Mammary microvascular endothelial cell (primary cell): ENCODE measurements at places on chromosomes 6 and 20. TPM values are rescaled to one million over a fixed set of nuclear protein-coding genes. Genes with fewer than 3 reads are reported as not detected.

Gene SIRPA
- total RNA-seq = 36.4 and 42.3 TPM in 2 replicates

Gene TRDN
- total RNA-seq = not detected in 2 replicates

Gene OR2H2
- total RNA-seq = not detected in 2 replicates

Gene E2F1
- 11.2 and 11.7 TPM in 2 replicates for total RNA-seq

Gene GSTA2
- total RNA-seq = not detected in 2 replicates

Gene SOX18
- total RNA-seq = 19.4 and 25.2 TPM in 2 replicates

Gene MACROD2
- total RNA-seq = 0.49 TPM in 1 of 2 replicates, not detected in the other

Gene NHLRC1
- total RNA-seq = 2.9 TPM in 2 replicates

Gene HTR1B
- total RNA-seq = 5.9 and 6.1 TPM in 2 replicates

Gene HSPA12B
- 49.3 and 50.2 TPM in 2 replicates for total RNA-seq

Gene ANKS1A
- total RNA-seq = 12.6 and 14.2 TPM in 2 replicates

Gene ATP5F1E
- total RNA-seq = 40.9 and 43.7 TPM in 2 replicates

Gene PXDC1
- total RNA-seq = 96.5 and 103 TPM in 2 replicates

Gene PAX1
- total RNA-seq = not detected in 2 replicates

Gene UNC5CL
- not detected in 2 replicates for total RNA-seq

Gene MED20
- total RNA-seq = 25.0 TPM in 2 replicates

Gene POLR1C
- 31.4 and 41.6 TPM in 2 replicates for total RNA-seq

Gene KIF13A
- total RNA-seq = 83.4 and 83.5 TPM in 2 replicates

Gene GPR63
- total RNA-seq = under 0.01 TPM in 1 of 2 replicates, not detected in the other

Gene CRIP3
- total RNA-seq = not detected in 2 replicates

Gene PRPH2
- total RNA-seq = 0.49 and 0.53 TPM in 2 replicates

Gene CFAP206
- 0.20 and 0.40 TPM in 2 replicates for total RNA-seq

Gene PHACTR1
- 10.5 and 12.5 TPM in 2 replicates for total RNA-seq

Gene ARFGAP1
- total RNA-seq = 44.8 and 55.0 TPM in 2 replicates

Gene SLC17A3
- total RNA-seq = not detected in 2 replicates

Gene DDX43
- 0.53 and 1.5 TPM in 2 replicates for total RNA-seq

Gene PAK5
- total RNA-seq = not detected in 2 replicates

Gene GABRR1
- not detected in 2 replicates for total RNA-seq

Gene DEFB128
- total RNA-seq = not detected in 2 replicates

Gene SNPH
- total RNA-seq = 6.6 and 7.3 TPM in 2 replicates

Gene BPIFB2
- total RNA-seq = not detected in 2 replicates

Gene SLC35B2
- total RNA-seq = 57.8 and 62.0 TPM in 2 replicates

Gene VGLL2
- total RNA-seq = not detected in 2 replicates

Gene TBXT
- not detected in 2 replicates for total RNA-seq

Gene PRR18
- not detected in 2 replicates for total RNA-seq

Gene PLAGL1
- total RNA-seq = 10.8 and 13.0 TPM in 2 replicates

Gene CPNE5
- total RNA-seq = 2.3 and 3.3 TPM in 2 replicates

Gene NHSL1
- 35.1 and 38.9 TPM in 2 replicates for total RNA-seq

Gene CST2
- not detected in 2 replicates for total RNA-seq

Gene PNPLA1
- not detected in 2 replicates for total RNA-seq

Gene LY86
- total RNA-seq = not detected in 2 replicates

Gene WASF1
- 5.6 and 7.0 TPM in 2 replicates for total RNA-seq

Gene SENP6
- total RNA-seq = 41.5 and 45.1 TPM in 2 replicates

Gene PRKN
- 0.13 and 0.34 TPM in 2 replicates for total RNA-seq

Gene CDYL
- total RNA-seq = 22.9 and 25.8 TPM in 2 replicates

Gene HLA-DQA2
- total RNA-seq = not detected in 2 replicates

Gene PRSS16
- total RNA-seq = not detected in 2 replicates

Gene SSTR4
- total RNA-seq = not detected in 2 replicates

Gene DLL1
- total RNA-seq = 1.2 and 2.0 TPM in 2 replicates

Gene COL20A1
- not detected in 2 replicates for total RNA-seq

Gene WFDC10B
- not detected in 2 replicates for total RNA-seq

Gene KCNQ5
- not detected in 2 replicates for total RNA-seq

Gene MAS1
- total RNA-seq = not detected in 2 replicates

Gene PEX7
- total RNA-seq = 4.5 and 7.4 TPM in 2 replicates

Gene ISM1
- 3.6 and 4.3 TPM in 2 replicates for total RNA-seq

Gene NRSN2
- 32.0 and 35.9 TPM in 2 replicates for total RNA-seq

Gene IL20RA
- 0.15 TPM in 1 of 2 replicates, not detected in the other for total RNA-seq

Gene TBPL1
- total RNA-seq = 29.3 and 31.0 TPM in 2 replicates

Gene FAM135A
- 7.7 and 8.6 TPM in 2 replicates for total RNA-seq

Gene HUS1B
- total RNA-seq = 0.13 and 1.2 TPM in 2 replicates
